ENCODE measurements at places on chromosomes 5 and 9. TPM values are rescaled to one million over a fixed set of nuclear protein-coding genes. Genes with fewer than 3 reads are reported as not detected.

DNA sequence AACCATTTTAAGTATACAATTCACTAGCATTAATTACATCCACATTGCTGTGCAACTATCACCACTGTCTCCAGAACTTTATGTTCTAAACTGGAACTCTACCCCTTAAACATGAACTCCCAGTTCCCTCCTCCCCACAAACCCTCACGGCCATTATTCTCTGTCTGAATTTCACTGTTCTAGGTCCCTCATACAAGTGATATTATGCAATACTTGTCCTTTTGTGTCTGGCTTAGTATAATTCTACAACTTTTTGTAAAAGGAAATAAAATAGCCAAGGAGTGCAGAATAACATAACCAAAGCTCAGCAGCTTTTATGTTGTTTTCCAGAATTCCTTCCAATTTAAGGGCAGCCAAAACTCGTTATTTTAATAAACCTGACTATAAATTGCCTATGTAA is 53.2 kb downstream of the NAA35 start:
- DNase-seq: no peak

- no peak for DNase-seq
Measured at GRCh38 chr5:13595978-13596377, 348.5 kb downstream of the DNAH5 start.

DNA sequence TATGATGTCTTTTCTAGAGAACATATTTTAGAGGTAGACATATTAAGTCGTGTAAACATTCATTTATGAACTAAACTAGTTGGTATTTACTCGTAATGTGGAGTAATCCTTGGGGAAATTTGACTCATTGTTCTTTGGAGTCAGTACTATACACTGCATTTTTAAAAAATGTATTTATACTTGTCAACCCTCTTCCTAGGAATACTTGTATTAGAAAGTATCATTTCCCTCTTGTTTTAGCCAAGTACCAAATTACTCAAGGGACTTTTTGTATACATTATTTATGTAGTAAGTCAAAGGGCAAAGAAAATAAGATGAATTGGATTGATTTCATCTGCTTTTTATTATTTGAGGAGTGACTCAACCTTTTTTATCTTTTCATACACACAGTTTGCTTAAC is 248.1 kb upstream of the IZUMO3 start:
- DNase-seq: no peak

DNA sequence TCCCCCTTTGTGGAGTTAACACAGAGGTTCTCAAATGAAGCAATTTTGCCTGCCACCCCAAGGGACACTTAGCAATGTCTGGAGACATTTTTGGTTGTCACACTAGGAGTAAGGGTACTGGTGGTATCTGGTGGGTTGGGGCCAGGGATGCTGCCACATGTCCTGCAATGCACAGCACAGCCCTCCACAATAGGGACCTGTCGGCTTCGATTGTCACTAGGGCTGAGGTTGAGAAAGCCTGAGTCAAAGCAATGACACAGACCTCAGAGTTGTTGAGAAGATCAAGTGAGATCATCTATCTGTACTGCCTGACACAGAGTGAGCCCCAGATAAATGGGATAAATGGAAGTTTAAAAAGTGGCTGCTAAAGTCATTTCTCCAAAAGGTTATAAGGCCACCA is 249.2 kb upstream of the KLF4 start:
- no peak for DNase-seq

DNA sequence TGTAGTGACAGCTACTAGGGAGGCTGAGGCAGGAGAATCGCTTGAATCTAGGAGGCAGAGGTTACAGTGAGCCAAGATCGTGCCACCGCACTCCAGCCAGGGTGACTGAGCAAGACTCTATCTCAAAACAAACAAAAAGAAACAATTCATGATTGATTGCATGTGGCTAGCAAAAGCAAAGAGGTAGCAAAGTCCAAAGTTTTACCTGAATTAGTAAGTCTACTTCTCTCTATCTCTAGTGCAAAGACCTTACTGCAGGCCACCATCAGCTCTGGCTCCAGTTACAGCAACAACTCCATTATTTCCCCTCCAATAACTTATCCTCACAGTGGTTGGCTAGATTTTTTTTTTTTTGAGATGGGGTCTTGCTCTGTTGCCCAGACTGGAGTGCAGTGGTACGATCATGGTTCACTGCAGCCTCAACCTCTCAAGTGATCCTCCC is 6.2 kb upstream of the SAR1B start:
- DNase-seq: no peak

DNA sequence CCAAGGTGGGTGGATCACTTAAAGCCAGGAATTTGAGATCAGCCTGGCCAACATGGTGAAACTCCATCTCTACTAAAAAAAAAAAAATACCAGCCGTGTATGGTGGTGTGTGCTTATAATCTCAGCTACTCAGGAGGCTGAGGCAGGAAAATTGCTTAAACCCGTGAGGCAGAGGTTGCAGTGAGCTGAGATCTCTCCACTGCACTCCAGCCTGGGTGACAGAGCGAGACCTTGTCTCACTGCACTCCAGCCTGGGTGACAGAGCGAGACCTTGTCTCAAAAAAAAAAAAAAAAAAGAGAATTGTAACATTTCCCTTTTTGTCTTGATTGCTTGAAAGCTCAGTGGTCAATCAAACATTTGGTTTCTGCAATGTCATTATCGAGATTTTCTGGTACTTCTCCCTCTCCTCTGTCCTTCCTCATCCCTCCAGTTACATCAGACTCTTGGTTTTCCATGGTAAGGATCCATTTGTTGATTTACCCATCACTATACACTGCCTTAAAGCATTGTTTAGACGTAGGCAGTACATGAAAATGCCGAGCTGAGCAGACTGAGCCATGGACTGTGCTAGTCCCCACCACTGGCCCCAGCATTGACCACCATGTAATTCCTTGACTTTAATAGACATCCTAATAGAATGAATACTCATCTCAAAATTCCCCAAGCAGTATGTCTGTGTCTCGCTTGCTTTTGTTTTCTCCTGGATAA is 11.5 kb upstream of the AIF1L start:
- no peak for DNase-seq

DNA sequence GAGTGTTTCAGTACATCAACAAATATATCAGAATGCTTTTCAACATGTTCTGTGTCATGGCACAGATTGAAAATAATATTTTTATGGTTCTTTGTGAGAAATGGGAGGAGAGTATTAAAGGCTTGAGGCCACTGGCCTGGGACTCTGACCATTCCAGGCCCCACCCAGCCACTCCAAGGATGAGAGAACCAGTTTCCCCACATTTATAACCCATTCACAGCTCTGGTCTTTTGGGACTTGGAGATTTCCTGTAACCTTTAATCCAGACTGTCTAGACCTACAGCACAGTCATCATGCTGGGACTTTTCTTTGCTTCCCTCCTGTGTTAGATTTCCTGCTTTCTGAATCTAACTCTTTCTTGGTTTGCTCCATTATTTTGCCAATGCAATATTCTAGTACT is 389.6 kb downstream of the KIAA0825 start:
- DNase-seq: no peak

DNA sequence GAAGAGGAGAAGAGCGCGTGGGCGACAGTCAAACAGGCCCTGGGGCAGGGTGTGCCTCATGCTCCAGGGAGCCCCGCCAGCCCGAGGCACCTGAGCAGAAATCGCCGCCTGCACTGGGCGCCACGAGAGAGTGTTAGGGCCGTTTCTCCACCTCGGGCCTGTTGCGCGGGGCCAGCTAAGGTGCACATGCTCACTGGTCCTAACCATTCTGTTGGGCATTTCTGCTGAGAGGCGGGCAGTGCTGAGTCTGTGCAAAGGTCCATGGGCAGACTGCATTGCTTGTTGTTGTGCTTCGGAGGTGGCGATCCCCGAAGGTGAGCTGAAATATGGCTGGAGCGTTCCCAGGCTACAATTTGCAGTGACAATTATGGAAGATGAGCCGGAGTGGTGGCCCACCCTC is 367.8 kb upstream of the SPATA31A5 start:
- DNase-seq: no peak

The LHX3 gene
- polyA plus RNA-seq: not detected

The PCDHA2 gene
- not detected for polyA plus RNA-seq

The NUDCD2 gene
- 4.9 TPM for polyA plus RNA-seq

All from mammary epithelial cell (primary cell).